WTC11 (cell line): ENCODE measurements at places on chromosomes 6 and 20. TPM values are rescaled to one million over a fixed set of nuclear protein-coding genes. Genes with fewer than 3 reads are reported as not detected.

LY6G6D gene
- not detected in 3 replicates for total RNA-seq

HBS1L gene
- 86.0 to 95.4 TPM (median 91.0 TPM) in 3 replicates for total RNA-seq

GRCh38 chr6:87729965-87730719, 28.1 kb upstream of the AKIRIN2 start:
- no peak for DNase-seq

DNA sequence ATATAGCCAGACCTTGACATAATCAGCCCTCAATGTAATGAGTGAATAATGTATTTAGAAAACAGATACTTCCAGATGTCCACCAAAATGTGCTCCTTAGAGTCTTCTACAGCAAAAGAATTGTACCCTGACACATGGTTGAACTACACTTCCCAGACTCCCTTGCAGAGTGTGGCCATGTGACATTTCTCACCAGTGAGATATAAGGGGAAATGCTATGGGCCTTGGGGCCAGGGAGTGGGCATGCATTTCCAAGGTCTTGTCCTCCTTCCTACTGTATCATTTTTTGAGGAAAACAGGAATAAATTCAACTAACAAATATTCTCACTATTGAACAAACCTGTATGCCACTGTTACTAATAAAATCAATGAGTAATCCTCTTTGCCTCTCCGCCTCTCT, 211.4 kb upstream of the SMLR1 start:
- no peak for DNase-seq

DNA sequence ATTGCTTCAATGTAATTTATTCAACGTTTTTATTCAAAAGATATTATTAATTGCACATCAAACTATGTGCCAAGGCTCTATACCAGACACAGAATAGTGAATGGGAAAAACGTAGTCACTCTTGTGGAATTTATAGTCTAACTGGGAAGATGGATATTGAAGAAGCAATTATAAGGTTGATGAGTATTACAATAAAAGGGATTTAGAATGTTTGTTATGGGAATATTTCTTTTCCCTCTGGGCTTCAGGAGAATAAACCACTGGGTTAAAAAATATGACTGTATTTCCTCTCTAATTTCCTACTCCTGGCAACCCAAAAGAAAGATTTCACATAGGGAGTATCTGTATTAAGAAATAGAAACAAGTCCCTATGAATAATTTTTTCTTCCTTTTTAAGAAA, 25.1 kb upstream of the UTRN start:
- no peak for DNase-seq

- no peak for DNase-seq
Measured at GRCh38 chr6:154127657-154128056, 88.6 kb downstream of the OPRM1 start.

DNA sequence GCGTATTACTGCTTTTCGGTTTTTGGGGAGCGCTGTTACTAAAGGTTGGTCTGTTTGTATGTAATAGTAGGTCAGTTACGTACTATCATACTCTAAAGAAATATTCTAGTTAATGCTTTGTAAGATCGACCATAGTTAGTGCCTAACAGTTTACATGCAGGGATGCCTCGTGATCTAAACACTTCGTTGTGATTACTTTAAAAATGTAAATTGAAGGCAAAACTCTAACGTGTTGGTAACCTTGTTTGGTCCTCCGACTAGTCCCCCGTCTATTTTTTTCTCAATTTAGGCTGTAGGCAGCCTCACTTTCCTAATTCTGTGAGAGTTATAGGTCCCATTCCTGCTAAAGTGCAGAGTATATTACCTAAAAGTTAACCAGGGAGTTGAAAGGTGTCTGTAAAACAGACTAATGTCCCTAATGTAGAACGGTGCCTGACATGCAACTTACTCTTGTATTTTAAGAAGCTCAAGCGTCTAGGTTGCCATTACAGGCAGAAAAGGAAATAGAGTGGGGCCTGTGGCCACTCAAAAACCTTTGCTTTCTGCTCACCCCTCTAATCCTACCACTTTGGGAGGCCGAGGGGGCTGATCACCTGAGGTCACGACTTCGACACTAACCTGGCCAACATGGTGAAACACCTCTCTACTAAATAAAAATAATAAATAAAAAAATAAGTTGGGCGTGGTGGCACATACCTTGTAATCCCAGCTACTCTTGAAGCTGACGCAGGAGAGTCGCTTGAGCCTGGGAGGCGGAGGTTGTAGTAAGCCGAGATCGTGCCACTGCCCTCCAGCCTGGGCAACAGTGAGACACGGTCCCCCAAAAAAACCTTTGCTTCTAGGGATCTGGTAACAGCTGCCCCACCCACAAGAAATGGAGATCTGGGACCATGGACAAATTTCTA, 37.8 kb downstream of the HFE start:
- no peak for DNase-seq
